Activated CD4-positive, alpha-beta T cell treated with anti-CD3 and anti-CD28 coated beads, Interleukin-2, amount 50 U/mL, for 48 hours (primary cell): ENCODE measurements at places on chromosomes 13 and 19.

DNA sequence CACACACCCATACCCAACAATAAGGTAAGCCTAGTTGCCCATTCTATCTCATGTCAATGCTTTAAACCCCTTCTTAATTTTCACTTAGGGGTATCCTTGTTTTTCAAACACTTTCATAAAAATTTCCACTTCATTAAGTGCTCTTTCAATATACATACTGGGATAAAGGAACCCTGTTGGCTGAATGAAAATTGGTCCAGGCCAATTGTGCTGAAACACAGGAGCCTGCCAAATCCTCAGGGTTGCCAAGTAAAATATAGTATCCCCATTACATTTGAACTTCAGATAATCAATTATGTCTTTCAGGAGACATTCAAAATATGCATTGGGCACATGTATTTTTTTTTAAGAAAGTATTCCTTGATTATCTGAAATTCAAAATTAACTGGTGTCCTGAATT lies 1131.1 kb downstream of the SLITRK1 start:
- DNase-seq = no peak

DNA sequence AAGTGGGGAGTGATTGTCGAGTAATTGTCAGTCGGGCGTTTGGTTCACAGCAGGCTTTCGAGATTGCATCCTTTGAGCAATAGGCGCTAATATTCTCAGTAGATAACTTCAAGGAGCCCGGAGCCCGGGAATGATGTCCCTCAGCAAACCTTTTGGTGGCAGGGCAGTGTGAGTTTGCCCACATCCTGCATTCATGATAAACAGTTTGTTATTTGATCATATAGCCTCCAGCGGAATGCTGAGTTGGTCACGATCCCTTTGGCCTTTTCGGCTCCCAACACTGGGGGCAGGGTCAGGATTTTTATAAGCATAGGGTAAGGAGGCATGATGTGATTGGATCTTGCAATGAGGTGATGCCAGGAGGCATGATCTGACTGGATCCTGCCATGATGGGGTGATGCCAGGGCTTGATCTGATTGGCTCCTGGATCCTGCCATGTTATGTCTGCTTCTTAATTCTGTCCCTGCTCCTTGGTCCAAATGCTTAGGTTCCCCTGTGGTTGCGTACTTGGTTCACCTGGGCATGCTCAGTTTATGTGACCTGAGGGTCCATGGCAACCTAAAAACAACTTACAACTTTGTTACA lies 38.2 kb upstream of the IGSF23 start:
- DNase-seq = no peak

GRCh38 chr13:112984954-112985802 lies 16.2 kb downstream of the MCF2L start:
- DNase-seq = no peak

DNA sequence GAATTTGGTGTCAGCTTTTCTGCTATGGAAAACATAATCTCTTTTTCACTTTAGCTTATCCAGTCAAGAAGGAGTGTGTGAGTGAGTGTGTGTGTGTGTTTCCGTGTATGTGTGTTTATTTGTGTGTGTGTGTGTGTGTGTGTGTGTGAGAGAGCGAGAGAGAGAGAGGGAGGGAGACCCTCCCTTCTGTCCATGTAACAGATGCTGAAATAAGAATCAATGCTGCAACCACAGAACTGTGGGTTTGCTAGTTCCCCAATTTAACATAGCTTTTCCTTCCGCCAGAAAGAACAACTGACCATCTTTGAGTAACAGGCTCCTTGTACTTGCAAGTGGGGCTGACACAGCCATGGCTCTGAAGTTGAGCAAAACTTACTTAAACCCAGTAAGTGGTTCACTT lies 5.2 kb downstream of the LCP1 start:
- DNase-seq = no peak

DNA sequence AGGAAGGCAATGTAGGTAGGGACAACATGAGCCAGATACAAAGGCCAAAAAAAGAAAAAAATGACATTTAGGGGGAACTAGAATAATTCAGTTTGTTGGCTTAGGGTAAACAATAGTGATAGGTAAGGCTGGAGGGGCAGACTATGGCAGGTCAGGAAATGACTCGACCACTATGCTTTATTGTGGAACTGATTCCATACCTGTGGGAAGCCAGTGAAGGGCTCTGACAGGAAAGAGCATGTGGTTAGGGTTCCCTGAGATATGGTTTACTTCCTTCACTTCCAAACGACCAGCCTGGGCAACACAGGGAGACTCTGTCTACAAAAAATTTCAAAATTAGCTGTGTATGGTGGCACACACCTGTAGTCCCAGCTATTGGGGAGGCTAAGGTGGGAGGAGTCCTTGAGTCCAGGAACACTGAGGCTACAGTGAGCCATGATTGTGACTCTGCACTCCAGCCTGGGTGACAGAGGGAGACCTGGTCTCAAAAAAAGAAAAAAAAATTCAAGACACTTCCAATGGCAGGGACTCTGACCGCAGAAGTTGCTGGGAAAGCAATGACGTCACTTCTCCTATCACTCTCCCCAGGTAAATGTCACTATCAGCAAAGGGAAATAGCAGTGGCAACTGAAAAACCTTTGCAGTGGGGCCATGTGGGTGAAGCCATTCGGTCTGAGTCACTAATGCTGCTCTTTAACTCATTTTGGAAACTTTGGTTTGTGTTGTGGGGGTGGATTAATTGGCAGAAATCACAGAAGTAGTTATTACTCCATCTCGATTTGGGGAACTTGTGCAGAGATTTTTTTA lies 192.8 kb upstream of the TSC22D1 start:
- DNase-seq = peak; percentile 48

DNA sequence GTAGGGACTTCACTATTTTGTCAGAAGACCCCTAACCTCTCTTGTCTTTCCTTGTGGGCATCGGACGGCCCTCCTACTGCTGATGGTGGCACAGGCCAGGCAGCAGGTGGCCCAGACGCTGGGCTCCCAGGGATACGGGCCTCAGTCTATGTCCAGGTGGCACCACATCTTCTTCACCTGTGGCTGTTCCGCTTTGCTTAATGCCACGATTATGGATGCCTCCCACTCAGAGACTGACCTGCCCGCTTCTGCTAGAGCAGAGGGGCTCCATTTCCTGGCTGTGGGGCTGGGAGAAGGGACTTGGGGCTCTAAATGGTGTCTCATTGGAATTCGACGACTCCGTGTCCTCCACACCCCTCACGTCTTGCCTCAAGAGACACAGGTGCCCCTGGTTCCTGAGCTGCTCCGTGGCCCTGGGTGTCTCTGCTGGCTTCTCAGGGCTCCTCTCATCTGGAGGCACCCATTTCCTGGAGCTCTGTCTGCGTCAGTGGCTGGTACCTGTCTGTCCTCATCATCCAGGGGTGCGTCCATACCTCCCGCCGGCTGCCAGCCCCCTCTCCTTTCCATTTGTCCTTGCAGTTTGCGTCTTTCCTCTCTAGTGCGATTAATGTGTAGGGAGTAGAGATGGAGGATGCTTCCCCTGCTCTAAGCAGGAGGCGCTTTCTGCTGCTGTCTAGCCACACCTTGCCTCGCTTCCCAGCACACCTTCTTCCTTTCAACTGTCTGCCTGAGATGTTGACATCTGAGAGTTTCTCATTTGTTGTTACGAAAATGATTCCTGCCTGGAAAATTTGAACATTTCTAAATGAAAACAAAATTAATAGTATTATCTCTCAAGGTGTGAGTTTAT lies 63.4 kb downstream of the TEX29 start:
- no peak for DNase-seq

DNA sequence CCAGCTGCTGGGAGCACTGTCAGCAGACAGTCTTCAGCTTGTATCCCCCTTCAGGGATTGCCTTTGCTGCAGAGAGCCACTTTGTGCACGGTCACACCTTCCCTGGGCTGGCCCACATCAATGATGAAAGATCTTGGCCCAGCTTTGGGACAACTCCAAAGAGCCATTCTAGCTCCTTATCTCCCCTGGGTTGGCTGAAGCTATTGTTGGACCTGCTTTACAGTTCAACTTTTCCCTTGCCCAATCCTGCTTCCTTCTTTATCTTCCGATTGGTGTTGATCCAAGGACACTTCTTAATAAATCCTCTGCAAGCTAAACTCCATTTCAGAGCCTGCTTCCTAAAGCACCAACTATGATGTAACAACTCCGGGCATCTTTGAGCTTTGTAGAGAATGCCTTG lies 466.4 kb downstream of the KLF12 start:
- DNase-seq = no peak

- no peak for DNase-seq
These were observed 56.7 kb downstream of the AKAP11 start for GRCh38 chr13:42328672-42329071.

- no peak for DNase-seq
These were observed at the start of gene NUMBL for GRCh38 chr19:40690050-40690692. NUMBL (minus strand) TSS chr19:40690651; CDS start chr19:40690483, 168 bp downstream.

DNA sequence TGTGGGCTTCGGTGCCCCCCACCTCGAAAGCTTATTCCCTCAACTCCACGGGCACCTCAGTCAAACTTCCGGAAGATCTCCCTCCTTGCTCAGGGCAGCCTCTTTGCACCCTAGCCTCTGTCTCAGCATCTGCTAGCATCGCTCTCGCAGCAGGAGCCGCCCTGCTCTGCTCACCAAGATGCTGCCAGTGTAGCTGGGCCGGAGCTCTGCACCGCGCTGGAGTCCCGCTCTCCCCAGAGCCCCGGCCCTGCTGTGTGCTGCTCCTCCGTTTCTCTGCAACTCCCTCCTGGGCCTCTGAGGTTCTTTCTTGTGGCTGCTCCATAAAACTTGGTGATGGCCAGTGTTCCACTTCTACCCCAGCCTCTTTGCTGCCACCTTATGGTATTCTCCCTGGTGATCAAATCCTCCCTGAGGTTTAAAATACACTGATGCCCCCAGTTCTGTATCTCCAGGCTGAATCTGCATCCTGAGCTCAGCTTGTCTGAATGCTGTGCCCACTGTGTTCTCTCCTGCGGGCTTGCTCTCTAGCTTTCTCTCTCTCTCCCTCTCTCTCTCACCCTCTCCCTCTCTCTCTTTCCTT lies 198.0 kb downstream of the UQCRFS1 start:
- no peak for DNase-seq

DNA sequence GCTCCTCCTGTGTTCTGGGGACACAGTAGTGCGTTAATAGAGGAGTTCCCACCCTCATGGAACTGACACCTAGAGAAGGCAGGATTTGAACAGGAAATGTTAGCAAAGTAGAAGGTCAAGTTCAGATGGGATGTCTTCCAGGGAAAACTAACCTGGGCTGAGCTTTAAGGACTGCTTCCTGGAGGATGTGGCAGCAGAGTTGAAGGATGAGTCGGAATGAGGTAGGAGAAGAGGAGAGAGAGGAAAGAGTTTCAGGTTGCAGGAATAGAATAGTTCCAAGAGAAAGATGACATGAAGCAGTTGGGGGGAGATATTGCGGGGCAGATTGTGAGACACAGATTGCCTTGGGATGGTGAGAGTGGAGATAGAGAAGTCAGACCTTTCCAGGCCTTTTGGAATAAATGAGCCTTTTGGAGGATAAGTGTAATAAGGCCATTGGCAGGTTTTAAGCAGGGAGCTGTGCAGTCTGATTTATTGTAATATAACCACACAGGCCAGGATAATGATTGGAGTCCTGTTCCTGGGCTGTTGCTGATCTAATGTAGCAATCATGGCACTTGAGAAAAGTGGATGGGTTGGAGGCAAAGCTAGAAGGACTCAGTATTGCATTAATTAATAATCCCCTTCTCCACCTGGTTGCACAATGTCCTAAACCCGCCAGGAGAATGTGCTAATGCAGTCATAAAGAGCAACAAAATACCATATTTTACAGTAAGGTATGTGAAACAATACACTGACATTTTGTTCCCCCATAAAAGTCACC lies 205.4 kb downstream of the SHISA2 start:
- DNase-seq = no peak

- no peak for DNase-seq
These were observed 148.6 kb upstream of the SOX21 start for GRCh38 chr13:94860981-94861407.

GRCh38 chr13:26599403-26599802 lies 41.9 kb downstream of the WASF3 start:
- DNase-seq = no peak

GRCh38 chr19:1173159-1173844 lies 766 bp downstream of the SBNO2 start:
- no peak for DNase-seq

DNA sequence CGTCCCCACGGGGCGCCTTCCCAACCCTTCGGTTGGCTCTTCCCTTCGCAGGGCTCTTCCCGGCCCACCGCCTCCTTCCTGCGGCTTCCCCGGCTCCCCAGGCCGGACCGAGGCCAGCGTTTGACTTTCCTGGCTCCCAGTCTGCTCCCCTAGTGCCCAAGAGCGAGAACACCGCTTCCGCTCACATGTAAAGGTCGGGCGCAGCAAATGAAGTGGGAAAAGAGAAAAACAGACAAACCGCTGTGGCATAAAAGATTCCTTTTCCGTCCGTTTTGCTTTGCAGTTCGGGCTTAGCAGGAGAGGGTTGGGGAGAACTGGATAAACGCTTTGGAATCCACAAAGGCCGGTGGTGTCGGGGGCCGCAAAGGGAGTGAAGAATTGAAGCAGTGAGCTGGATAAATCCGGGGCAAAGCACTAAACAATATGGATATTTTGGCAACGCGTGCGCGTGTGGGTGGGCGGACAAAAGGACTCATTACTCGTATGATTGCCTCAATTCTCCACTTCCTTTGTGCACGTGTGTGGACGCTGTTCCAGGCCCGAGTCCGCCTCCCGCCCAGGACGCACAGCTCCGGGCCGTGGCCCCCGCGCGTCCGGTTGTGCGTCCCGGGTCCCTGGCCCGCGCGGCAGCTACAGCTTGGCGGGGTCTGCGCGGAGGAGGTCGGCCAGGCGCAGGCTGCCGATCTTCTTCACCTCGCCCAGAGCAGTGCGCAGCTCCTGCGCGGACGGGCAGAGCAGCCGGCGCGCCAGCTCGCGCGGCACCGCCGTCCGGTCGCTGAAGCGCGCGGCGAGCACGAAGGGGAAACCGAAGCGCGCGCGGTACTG lies 8.6 kb upstream of the CDX2 start:
- no peak for DNase-seq

DNA sequence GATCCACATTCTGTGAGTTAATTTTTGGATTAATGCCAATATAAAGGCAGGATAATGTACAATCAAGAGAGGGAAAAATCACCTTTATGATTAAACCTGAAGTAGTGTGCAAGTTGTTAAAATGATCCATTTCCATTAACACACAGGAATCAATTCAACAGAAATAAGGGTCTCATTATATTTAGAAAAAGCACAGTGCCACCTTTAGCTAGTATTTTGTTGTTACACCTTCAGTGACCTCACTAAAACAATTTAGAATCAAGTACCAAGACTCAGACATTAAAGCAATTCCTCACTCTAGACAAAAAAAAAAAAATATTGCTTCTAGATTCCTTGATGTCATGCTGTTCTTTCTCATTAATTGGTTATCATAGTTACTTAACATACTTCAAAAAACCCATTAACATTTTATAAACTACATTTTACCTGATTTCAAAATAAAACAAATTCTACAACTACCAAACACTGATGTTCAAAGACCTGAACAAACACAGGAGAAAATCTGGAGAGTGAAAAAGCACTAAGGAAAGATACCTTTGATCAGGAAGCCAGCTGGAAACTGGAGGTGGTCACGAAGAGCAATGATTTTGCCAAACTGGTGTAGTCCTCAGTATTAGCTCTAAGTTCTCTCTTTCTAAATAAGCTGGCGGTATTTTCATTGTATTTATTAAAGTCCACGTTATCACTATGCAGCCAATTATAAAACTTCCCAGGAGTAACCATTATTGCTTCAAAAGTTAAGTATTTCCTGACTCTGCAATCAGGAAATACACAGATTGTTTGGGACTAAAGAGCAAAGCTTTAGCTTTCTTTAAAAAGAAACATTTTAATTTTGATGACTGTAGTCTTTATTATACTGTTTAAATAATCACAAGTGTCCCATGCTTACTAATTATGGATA lies 115.3 kb downstream of the TBC1D4 start:
- no peak for DNase-seq
